Activated naive CD8-positive, alpha-beta T cell treated with anti-CD3 and anti-CD28 coated beads, Interleukin-2, amount 10 ng/mL, durations not matched to agents 7 days and 5 days (primary cell): ENCODE measurements at places on chromosomes 3 and 15. TPM values are rescaled to one million over a fixed set of nuclear protein-coding genes. Genes with fewer than 3 reads are reported as not detected.

The IL17RD gene
- total RNA-seq: not detected

GRCh38 chr15:83546512-83546888 is 99.4 kb downstream of the SH3GL3 start:
- DNase-seq: no peak
- no peak overlapping the region for H3K27ac ChIP-seq
- H3K36me3 ChIP-seq: no peaks in the 10 kb centered on the region
- H3K4me3 ChIP-seq: no peak overlapping the region
- H3K4me1 ChIP-seq: no peaks in the 10 kb centered on the region
- peaks cover 14% of the 10 kb centered on the region for H3K27me3 ChIP-seq

DNA sequence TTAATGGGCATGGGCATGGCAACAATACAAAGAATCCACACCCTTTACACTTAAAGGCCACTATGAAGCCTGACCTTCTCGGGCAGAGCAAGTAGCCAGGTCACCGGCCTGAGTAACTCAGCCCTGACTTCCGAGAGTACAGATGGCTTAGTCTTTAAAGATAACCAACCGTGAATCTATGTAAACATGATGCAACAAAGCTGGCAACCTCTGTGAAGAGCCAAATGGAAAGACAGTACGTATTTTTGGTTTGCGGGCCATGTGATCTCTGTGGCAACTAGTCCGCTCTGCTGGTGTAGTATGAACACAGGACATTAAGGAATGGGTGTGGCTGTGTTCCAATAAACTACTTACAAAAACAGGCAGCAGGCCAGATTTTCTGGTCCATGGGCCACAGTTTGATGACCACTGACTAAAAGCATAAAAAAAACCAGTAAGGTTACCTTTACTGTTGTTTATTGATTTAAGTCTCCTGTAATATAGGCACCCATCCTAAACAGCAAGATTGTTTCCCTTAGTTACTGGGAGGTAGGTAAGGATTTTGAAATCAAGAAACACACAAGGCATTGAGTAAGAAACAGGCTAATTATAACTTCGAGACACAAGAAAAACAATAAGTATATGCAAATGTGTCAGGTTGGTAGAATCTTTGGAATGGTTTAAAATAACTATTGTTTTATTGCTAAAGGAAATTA is 14.5 kb downstream of the RIOX2 start:
- DNase-seq: no peak
- peaks cover 10% of the 10 kb centered on the region for H3K4me1 ChIP-seq
- no peak overlapping the region for H3K27ac ChIP-seq
- H3K36me3 ChIP-seq: peaks cover 33% of the 10 kb centered on the region
- no peaks in the 10 kb centered on the region for H3K27me3 ChIP-seq
- no peak overlapping the region for H3K4me3 ChIP-seq

DNA sequence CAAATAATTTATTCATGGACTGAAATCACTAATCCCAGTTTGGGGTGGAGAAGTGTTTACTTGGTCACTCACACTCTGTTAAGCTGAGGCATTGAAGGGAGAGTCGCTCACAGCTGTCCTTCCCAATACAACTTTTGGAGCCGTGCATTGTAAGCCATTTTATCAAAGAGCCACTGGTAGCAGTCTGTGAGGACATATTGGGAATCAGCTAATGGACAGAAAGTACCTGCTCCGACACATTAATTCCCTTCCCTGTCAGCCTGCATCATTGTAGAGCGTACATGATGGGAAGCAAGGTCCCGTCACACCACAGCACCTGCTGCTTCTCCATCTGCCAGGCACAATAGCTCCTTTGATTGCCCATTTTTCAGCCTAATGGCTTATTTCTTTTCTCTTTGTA is 643.2 kb downstream of the SQOR start:
- no peaks in the 10 kb centered on the region for H3K4me1 ChIP-seq
- DNase-seq: no peak
- no peaks in the 10 kb centered on the region for H3K36me3 ChIP-seq
- no peak overlapping the region for H3K4me3 ChIP-seq

GRCh38 chr3:126107957-126108675 is 24.2 kb upstream of the SLC41A3 start:
- H3K4me3 ChIP-seq: no peak overlapping the region
- no peaks in the 10 kb centered on the region for H3K36me3 ChIP-seq
- H3K27ac ChIP-seq: no peak overlapping the region
- DNase-seq: no peak
- no peaks in the 10 kb centered on the region for H3K4me1 ChIP-seq

- H3K27me3 ChIP-seq: no peaks in the 10 kb centered on the region
- no peaks in the 10 kb centered on the region for H3K36me3 ChIP-seq
- no peak overlapping the region for H3K4me3 ChIP-seq
- H3K4me1 ChIP-seq: peaks cover 12% of the 10 kb centered on the region
- no peak for DNase-seq
Measured at GRCh38 chr3:38114052-38114874, 22.7 kb downstream of the ACAA1 start.

DNA sequence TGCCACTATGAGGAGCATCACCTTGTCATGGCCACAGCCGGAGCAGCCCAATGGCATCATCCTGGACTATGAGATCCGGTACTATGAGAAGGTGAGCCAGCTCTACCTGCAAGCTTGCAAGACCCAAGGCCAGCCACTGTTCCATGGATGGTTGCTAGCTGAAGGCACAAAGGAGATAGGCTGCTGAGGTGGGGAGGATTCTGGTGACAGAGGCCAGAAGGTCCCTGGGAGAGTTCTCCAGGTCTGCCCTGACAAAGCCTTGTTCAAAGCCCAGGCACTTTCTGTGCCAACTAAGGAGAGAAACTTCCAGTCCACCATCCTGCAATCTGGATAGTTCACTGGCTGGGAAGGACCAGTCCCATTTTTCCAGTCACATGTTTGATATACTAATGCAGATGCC is 359.1 kb downstream of the EPHB1 start:
- no peaks in the 10 kb centered on the region for H3K4me1 ChIP-seq
- no peaks in the 10 kb centered on the region for H3K27me3 ChIP-seq
- no peak overlapping the region for H3K27ac ChIP-seq
- H3K36me3 ChIP-seq: no peaks in the 10 kb centered on the region
- DNase-seq: no peak
- H3K4me3 ChIP-seq: no peak overlapping the region
